ENCODE measurements at places on chromosomes 11 and 22.

GRCh38 chr22:33005476-33005875, 52.7 kb downstream of the SYN3 start:
- DNase-seq = no peak

GRCh38 chr22:37248251-37248650, 4.2 kb upstream of the RAC2 start:
- DNase-seq = no peak

GRCh38 chr11:69438286-69438920, 43.1 kb upstream of the LINC01488 start:
- DNase-seq = no peak

- DNase-seq = no peak
These were observed 5.0 kb downstream of the CRELD2 start for GRCh38 chr22:49923445-49923844.

- no peak for DNase-seq
These were observed 42.6 kb upstream of the TUB start for GRCh38 chr11:8038393-8038792.

DNA sequence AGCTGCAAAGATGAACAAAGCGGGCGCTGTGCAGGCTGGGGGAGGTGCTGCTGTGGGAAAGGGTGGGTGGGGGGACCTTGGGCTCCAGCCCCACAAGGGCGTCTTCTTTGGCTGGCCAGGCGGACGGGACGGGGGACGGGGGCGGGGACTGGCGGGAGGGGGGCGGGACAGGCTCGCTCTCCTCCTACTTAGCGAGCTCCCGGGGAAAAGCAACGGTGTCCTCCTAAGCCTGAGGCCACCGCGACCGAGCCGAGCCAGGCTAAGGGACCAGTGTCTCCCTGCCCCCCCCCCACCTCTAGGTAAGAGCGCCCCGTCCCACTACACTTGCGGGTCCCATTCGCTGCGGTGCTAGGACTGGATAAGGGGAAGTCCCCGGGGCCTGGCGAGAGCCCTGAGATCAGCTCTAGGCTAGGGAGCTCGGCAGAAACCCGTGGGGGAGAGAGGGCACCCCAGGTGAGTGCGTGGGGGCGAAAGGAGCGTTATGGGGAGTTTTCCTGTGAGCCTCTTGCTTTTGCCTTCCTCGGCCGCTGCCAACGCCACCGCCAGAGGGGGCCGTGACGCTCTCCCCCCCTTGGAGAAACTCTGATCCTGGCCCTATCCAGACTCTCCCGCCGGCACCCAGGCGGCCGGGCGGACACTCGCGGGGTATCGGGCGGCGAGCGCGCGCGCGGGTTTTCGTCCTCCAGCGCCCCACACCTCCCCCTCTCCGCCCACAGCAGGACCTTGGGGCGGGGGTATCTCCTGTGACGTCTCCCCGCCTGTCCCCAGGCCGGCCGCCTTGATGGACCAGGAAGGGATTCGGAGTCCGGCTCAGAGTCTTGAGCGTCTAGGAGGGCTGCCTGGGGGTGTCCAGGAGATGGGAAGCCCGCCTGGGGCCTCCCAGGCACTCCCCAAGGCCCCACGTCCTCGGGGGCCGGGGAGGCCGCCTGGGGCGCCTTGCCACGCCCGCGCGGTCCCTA, at the start of gene PHLDB1:
TSS of gene PHLDB1 (plus strand) at position 215 of the 959 bp plus-strand sequence. CDS start 6,222 bp downstream, outside the sequence.
- no peak for DNase-seq

DNA sequence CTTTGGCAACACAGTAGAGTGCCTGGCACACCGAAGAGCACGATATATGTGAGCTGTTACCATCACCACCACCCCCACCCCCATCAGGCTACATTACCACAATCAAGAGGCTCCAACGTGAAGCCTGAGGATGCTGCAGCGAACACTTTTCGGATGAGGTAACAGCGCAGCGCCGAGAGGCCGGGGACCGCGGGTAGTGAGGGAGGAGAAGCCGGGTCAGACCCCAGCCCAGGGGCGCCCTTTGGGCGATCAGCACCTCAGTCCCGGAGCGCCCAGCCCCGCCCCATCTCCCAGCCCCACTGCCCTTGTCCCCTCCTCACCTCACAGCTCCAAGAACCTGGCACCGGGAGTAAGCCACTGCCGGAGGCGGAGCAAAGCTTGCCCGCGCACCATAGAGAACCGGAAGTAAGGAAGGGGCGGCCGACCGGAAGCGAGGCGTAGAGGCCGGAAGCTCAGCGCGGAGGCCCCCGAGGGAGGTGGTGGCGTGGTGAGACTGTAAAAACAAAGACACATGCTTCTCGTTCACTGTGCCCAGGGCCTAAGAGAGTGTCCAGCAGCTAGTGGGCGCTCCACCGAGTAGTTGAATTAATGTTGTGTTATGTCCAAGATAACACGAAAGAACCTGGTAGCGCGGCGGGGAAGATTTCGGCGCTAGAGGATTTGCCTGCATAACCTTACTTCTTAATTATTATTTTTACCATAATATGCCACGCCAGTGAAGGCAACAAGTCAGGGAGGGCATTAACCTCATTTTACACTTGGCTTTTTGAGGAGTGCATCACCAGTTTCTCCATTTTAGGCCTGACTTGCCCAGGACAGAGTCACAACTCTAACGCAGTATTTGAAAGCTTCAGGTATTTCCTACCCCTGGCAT, at the start of gene THOC5:
TSS of gene THOC5 (minus strand) at position 407 of the 874 bp plus-strand sequence. CDS start 4,610 bp downstream, outside the sequence.
- DNase-seq = peak; percentile 95

GRCh38 chr11:96196181-96196662, 146.8 kb downstream of the MAML2 start:
- no peak for DNase-seq

DNA sequence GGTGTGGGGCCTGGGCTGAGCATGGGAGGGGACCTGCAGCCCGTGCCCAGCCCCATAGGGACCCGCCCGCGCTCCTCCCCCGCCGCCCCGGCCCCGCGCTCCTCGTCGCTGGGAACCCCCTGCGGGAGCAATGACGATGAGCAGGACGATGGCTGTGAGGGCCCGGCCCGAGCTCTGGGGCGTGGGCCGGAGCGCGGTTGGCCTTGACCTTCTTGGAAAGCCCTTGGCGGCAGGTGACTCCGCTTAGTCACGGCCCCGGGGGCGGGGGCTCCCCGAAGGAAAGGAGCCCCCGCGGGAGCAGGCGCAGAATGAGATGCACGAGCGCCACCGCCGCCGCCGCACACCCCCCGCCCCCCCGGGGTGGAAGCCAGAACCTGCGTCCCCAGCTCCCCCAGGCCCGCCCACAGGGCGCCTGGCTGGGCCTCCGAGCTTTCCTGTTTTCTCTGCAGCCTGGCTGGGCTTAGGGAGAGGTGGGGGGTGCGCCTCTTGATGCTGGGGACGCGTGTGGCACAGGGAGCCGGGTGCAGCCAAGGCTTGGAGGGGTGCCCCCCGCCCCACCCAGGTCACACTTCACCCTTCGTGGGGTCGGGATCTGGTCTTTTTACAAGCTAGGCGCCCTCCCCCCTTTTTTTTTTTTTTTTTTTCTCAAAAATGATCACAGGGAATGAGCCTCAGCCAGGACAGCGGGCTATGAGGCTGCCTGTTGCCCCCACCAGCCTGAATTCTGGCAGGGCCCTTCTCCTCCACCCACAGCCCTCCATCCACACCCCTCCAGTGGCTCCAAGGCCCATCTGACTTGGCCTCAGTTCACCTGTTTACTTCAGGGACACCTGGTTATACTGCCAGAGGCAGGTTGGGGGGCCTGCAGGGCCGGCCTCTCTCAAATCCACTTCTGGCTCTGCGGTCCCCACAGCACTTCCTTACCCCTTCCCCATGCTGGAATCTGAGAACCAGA, 17.9 kb downstream of the CRELD2 start:
- DNase-seq = no peak

- DNase-seq = no peak
These were observed 22.5 kb downstream of the PISD start for GRCh38 chr22:31639436-31640039.

DNA sequence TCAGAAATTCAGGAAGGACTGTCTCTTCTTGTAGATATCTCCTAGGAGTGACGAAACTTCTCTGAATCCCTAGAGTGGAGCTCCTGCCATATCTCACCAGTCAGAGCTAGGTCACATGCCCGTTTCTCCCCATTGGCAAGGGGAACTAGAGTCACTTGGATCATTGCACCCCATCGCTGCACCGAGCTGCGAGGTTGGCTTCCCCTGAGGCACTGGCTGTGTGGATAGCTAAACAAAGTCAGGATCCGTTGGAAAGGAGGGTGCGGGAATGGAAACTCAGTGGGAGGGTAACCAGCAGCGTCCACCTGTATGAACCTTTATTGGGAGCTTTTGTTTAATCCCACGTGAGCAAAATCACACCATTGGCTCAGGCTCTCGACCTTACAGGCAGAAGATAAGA, 283.8 kb downstream of the BRD1 start:
- no peak for DNase-seq

DNA sequence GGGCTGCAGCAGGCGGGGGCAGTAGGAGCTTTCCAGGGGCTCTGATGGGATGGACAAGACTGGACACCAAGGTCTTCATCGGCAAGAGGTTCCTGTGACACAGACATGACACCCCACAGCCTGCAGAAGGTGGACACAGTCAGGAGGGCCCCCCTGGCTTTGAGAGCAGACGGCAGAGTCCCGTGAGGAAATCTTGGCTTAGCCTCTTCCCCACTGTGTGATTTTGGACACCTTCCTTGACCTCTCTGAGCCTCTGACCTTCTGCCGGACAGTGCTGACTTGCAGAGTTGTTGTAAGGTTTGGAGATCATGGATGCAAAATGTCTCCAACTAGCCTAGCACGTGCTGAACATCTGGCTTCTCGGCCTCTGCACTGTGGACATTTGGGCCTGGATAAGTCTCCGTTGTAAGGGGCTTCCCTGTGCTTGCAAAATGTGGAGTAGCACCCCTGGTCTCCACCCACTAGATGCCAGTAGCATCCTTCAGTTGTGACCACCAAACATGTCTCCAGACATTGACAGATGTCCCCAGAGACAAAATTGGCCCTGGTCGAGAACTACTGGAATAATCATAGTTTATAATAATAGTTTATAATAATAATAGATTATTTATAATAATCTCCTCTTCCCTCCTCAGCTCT, 54.6 kb downstream of the MCM5 start:
- no peak for DNase-seq

GRCh38 chr11:5242933-5243815, 6.5 kb downstream of the HBG1 start:
- DNase-seq = no peak

DNA sequence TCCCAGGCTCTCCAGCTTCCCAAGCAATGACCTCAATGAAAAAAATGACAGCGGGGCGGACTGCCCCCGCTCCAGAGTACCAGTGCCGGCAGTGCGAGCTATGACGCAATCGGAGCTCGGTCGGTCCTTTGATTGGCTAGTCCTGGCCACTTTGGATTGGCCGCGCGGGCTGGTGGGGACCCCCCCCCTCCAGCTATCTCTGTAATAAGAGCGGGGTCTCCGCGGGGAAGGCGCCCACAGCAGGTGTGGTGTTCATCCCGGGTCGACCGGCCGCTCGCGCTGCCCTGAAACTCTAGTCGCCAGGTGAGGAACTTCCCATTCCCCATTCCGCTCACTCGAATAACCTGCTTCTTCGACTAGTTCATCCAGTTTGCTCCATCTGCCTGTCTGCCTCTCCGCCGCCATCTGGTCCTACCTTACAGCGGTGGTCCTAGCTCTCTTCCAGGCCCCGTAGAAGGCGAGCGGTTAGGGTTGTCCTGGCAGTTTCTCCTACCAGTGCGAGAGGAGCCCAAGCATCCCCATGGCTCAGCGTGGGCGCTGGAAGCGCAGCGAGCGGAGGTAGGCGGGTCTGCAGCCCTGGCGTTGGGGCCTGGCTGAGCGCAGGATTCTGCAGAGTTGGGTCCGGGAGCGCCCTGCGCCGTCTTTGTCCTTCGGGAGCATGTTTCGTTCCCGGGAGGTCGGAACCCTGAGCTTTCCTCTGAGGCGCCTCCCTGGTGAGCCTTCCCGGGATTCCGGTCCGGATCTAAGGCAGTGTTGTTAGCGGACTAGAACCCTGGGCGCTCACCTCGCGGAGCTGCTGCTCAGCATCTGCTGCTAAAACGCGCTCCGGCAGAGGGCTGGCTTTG, at the start of gene CALCB:
TSS of gene CALCB (plus strand) at position 233 of the 845 bp plus-strand sequence. CDS start 1,126 bp downstream, outside the sequence.
- DNase-seq = no peak

DNA sequence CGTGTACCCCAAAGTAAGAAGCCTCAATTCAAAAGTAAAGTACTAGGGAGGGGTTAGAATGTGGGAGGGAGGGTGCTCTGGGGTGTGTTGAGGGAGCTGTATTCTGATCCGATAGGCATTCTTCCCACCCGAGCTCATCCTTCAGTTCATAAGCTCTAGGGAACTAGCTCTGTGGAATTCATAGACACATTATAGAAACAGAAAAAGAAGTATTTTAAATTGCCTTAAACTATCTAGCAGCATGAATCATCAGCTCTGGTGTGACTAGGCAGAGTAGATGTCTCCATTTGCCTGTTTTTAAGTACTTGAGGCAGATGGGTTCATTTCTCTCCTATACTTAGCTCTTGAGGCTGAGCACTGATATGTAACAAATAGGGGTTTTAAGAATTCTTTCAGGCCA, 7.3 kb upstream of the SGSM3 start:
- DNase-seq = no peak

DNA sequence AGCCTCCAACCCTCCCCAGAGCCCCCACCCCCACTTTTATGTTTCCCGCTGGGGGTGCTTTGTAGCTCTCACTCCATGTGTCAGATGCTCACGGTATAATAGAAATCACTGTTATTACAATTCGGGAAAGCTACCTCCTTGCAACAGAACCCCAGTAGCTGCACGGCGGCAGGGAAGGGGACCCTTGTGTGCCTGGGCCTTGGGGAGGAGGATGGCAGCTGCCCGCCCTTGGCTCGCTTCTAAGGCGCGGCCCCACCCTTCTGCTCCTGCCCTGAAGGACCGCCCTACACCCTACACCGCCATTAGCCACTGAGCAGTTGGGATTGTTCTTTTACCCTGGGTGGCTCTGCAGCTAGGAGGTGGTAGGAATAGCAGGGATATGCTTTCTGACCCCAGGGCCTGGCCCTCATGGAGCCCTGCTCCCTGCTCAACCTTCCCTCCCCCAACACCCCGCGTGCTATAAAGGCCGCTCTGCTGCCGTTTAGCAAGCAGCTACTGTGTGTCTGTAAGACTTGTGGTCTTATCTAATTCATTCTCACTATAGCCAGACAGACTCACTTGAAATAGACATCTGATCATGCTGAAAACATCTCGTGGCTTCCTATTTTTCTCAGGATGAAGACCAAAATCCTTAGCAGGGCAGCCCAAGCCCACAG, 219.7 kb downstream of the CEP164 start:
- DNase-seq = no peak

GRCh38 chr11:117702946-117703598, 93.9 kb downstream of the DSCAML1 start:
- DNase-seq = no peak

GRCh38 chr11:11558396-11558795, 63.4 kb downstream of the GALNT18 start:
- no peak for DNase-seq

DNA sequence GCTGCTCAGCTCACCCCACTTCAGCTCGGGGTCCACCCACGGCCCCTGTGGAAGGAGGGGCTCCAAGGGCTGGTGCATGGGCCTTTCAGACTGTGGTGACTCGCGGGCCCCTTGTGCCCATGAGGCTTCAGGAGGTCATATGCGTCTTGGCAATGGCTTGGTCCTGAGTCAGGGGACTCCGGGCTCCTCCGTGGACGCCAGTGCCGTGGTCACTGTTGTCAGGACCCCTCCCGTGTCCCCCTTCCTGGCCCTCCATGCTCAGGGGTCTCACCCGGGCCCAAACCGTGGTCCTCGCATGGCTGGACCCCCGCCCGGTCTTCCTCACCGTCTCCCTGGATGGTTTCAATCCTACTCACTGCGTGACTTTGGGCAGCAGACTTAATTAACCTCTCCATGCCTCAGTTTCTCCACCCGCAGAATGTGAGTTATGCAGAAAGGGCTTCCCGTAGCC, 436.4 kb downstream of the TBC1D22A start:
- DNase-seq = no peak

GRCh38 chr11:72123117-72123653, 10.7 kb upstream of the ANAPC15 start:
- no peak for DNase-seq

GRCh38 chr11:112925516-112926310, 35.5 kb upstream of the NCAM1 start:
- DNase-seq = no peak

Data from cerebellar nuclear complex (tissue), 1 donor.